Adipocyte (in vitro differentiated cells): ENCODE measurements at places on chromosomes 12 and 14.

GRCh38 chr12:121004253-121004815 is 12.0 kb downstream of the C12orf43 start:
- no peak for DNase-seq

GRCh38 chr14:50233166-50233950 is 2.0 kb upstream of the SOS2 start:
- DNase-seq: no peak

GRCh38 chr12:122003651-122004611 is 17.8 kb upstream of the BCL7A start:
- peak; percentile 58 for DNase-seq

GRCh38 chr12:123683964-123684363 is 13.1 kb downstream of the TCTN2 start:
- DNase-seq: no peak

GRCh38 chr14:76424359-76424758 is 48.4 kb downstream of the ESRRB start:
- DNase-seq: no peak

GRCh38 chr12:53418221-53418620 is 5.4 kb upstream of the AMHR2 start:
- DNase-seq: no peak

DNA sequence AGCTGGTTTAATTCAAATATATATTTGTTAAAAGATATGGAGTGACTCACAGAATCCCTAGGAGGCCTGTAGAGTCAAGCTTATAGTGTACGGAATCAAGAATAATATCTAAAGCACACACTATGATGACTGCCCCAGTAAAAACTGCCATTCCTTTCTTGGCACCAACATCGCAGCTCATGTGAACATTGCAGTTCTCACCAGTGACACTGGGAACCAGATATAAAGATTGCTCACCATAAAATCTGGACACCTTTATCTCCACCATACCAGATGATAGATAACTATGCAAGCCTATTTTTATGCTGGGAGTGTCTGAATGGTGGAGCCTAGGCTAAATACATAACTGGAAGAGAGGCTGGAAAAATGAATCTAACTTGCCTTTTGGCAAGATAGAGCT is 463.9 kb upstream of the TBX3 start:
- DNase-seq: no peak

GRCh38 chr14:39977198-39977597 is 545.0 kb upstream of the FBXO33 start:
- DNase-seq: no peak

DNA sequence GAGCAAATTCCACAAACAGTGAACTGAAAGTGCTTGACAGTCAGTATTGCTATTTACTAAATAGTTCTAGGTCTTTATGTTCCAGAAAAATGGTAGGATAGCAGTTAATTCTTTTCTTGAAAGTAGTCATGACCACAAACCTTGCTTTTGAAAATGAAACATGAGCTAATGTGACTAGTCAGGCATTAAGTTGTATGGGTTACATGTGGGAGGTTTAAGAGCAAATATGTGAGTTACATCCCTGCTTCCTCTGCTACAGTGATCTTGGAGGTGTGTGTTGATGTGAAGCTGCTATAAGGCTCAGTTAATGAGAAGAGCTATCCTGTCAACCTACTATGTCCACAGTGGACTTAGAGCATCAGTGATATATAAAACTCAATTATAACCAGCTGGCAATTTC is 741.6 kb downstream of the FSCB start:
- DNase-seq: no peak

DNA sequence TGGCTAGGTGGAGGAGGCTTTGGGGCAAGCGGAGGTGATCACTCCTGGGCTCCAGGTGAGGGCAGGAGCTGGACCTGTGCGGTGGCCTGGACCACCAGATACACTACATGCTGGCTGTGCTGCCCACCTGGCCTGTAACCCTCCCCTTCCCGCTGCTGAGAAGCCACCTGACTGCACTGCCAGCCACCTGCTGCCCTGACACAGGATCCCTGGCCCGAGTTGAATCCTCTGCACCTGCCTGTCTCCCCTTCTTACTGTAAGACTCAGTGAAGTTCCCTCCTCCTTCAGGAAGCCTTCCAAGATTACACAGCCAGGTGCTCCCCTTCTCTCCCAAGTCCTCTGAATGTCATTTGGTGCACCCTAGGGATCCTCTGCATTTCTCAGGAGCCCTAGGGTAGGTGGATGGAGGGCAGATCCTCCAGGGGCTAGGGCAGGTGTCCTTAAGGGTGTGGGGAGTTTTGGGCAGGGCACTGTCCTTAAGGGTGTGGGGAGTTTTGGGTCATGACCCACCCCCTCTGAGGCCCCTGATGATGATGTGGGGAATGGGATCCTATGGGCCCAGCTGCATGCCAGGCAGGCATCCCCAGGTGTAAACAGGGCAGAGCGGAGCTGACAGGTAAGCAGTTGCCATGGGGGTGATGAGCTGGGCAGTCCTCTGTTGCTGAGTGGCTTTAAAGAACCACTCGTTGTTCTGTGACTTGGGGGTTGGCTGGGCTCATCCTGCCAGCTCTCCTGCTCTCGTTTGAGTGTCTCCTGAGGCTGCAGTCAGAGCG is 6.7 kb upstream of the MTA1 start:
- DNase-seq: no peak

DNA sequence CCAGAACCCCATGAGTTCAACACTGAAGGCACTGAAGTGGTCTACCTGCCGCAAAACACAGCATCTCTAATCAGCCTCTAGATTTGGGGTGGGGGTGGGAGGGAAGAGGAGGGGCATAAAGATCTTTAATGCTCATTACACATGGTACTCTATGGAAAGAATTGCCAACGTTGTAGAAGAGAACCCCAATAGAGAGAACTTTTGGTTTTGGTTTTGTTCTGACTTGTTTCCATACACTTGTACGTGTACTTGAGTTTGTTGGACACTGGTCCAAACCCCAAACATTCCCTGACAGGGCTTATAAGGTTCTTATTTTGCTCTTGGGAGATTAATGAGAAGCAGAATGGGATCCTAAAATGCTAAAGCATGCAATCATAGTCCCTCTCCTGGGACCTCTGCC is 31.0 kb downstream of the GNPTAB start:
- no peak for DNase-seq

DNA sequence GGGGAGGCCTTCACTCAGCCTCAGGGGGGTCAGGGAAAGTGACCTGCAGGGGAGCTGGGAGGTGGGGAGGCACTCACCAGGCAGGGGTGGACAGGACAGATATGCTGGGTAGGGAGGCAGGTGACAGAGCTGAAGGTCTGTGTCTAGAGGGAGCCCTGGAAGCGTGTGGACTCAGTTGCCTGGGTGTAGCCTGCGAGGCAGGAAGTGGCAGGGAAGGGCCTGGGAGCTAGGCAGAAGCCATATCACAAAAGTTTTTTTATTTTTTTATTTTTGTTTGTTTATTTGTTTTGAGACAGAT is 39.3 kb downstream of the ARL6IP4 start:
- DNase-seq: no peak

- DNase-seq: no peak
Measured at GRCh38 chr14:93065272-93065730, 50.4 kb downstream of the ITPK1 start.

GRCh38 chr14:23561259-23561658 is 5.2 kb downstream of the THTPA start:
- no peak for DNase-seq

- DNase-seq: no peak
Measured at GRCh38 chr12:76781321-76781720, 17.4 kb downstream of the ZDHHC17 start.

DNA sequence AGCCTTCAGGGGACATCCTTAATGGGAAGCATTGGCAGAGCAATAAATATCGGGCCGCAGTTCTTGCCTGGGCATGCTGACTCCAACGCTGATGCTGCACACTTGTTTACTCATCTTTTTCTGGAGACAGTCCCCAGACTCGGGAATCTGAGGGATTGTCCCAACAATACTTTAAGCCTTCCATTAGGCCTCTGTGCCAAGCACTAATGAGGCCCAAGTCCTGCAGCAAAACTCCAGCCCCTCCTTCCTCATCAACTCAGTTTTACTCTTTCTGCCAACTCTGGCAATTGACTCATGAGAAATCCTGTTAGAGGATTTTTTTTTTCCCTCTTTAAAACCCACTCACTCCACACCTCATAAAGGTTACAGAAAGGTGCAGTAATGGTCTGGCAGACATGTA is 233.4 kb upstream of the PELI2 start:
- no peak for DNase-seq

GRCh38 chr12:97047361-97047760 is 140.3 kb downstream of the NEDD1 start:
- no peak for DNase-seq

- DNase-seq: no peak
Measured at GRCh38 chr12:92540782-92541423, 161.9 kb upstream of the PLEKHG7 start.

GRCh38 chr14:96756745-96757144 is 40.4 kb upstream of the VRK1 start:
- no peak for DNase-seq

DNA sequence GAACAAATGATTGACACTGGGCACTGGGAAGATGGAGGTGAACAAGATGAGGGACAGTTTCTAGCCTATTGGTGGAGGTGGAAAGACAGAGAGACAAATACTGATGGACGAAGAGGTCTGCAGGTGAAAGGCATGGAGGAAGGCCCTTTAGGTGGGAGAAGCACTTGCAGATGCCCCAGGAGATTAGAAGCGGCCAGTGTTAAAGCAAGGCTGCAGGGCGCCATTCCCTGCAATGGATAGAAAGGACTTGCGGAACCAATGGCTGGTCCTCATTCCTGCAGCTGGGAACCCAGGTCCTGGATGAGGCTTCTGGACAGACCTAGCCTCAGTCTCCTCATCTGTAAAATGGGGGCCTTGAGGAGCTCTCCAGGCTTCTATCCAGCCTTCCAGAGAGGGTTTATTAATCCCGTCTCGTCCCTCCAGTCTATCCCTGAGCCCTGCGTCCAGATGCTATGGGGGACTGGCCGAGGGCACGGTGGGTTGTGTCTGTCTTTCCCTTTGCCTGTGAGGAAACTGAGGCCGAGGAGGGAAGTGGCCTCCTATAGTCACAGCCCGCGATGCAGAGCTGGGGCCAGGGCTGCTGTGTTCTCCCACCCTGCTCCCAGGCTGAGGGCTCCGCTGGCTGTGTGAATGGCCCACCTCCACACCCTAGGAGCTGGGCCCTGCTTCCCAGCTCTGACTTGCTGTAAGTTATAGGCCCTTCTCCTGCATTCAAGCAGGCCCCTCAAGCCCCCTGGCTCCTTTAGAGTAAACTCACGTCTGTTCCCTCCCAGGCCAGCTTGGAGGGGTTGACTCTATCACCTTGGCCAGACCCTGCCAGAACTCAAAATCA is 33.0 kb downstream of the CYP46A1 start:
- no peak for DNase-seq

DNA sequence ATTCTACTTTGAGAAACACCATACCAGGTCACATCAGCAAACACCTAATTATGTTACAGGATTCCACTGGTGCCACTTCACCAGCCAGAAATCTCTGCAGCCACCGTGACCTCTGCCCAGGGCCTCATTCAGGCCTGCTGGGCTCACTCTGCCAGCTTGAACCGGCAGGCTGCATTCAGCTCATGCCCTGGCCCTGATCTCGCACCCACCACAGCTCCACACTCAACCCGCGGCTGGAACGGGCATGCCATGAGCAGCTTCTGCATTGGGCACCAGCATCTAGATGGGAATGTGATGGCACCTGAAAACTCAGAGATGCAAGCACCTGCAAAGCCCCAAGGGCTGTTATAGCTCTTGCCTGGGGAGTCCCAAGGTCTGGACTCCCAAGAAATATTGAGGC is 168.7 kb downstream of the DPY19L2 start:
- DNase-seq: no peak

- DNase-seq: no peak
Measured at GRCh38 chr14:61454545-61454944, 133.2 kb downstream of the PRKCH start.

DNA sequence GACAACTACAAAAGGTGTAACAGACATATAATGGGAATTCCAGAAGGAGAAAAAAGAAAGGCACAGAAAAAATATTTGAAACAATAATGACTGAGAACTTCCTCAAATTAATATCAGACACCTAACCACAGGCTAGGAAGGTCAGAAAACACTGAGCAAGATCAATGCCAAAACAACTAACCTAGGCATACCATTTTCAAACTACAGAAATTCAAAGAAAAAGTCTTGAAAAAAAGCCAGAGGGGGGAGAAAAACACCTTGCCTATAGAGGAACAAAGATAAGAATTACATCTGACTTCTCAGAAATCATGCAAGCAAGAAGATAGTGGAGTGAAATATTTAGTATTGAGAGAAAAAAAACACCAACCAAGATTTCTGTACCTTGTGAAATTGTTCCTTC is 77.8 kb downstream of the RIN3 start:
- DNase-seq: no peak

GRCh38 chr12:2997989-2998670 is 38.9 kb downstream of the TEAD4 start:
- DNase-seq: no peak

GRCh38 chr14:95048771-95049312 is 108.5 kb downstream of the DICER1 start:
- no peak for DNase-seq

GRCh38 chr12:110934093-110934852 is 13.9 kb upstream of the MYL2 start:
- DNase-seq: no peak

- no peak for DNase-seq
Measured at GRCh38 chr12:71536279-71536938, 96.8 kb downstream of the LGR5 start.

GRCh38 chr12:109820816-109821381 is 12.3 kb downstream of the TRPV4 start:
- no peak for DNase-seq

GRCh38 chr14:100538351-100539002 is 48.7 kb downstream of the BEGAIN start:
- DNase-seq: no peak

- DNase-seq: no peak
Measured at GRCh38 chr12:131826097-131826928, 1.9 kb upstream of the MMP17 start.

GRCh38 chr12:96132819-96133218 is 61.4 kb upstream of the ELK3 start:
- DNase-seq: no peak

- DNase-seq: no peak
Measured at GRCh38 chr14:75109877-75110276, 17.0 kb downstream of the NEK9 start.

- DNase-seq: peak; percentile 90
Measured at GRCh38 chr14:93042968-93043940, 72.5 kb downstream of the ITPK1 start.

GRCh38 chr12:104873374-104873773 is 84.7 kb downstream of the SLC41A2 start:
- peak; percentile 15 for DNase-seq

- peak; percentile 83 for DNase-seq
Measured at GRCh38 chr14:66495218-66496098, 9.3 kb downstream of the CCDC196 start.
